ENCODE measurements at places on chromosomes 7 and 10.
A peak's percentile ranks its signal among the peaks of the same experiment; 100 is the strongest.

DNA sequence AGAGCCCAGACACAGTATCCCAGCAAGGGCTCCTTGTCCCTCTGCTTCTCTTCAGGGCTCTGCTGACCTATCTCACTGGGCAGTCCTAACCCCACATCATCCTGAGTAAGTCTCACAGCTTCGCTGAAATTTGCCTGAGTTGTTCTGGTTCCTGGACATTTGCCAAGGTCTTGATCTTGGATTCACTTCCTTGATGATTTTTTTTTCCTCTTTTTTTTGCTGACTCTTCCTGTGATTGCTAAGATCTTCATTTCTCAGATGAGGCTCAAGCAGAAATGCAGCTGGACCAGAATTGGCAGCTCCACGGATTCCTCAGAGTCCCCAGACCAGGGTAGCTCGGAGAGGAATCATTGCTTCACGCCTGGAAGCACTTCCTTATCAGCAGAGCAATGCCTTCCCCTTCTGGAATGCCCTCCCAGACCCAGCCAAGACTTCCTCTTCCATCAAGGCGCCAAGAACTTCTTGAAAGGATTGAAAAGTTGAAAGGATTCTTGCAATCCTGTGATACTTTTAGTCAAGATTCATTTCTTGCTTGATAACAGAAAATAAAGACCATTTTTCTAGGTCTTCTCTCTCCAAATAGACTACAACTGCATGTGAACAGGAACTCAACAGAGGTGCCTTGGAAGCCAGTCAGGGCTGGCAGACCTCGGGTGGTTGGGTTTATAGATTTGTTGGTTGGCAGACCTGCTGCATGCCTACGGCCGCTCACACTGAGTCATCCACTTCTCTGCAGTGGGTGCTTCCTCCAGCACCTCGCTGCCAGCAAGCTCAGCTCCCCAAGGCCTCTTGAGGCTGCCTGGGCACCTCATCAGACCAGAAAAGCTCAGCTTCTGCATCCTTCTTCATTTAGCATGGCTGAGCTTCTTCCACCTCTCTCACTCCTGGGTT lies 8.8 kb upstream of the AFAP1L2 start:
- DNase-seq: no peak

GRCh38 chr7:1496531-1497292 lies 7.5 kb downstream of the INTS1 start:
- DNase-seq: no peak

DNA sequence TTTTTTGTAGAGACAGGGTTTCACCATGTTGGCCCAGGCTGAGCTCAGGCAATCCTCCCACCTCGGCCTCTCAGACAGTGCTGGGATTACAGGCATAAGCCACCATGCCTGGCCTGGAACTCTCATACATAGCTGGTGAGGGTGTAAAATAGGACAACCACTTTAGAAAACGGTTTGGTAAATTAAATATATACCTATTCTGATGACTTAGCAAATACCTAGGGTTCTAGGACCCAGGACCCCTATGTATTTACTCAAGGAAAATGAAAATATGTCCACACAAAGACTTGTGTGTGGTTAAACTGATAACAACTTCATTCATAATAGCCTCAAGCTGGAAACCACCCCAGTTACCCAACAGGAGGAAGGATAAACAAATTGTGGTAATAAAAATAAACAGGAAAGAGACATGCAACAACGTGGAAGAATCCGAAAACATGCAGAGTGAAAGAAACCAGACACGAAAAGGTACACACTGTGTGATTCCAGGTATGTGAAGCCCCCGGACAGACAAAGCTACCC lies 52.7 kb downstream of the CARD11 start:
- DNase-seq: no peak

- no peak for DNase-seq
These were observed 519.6 kb downstream of the PTPRN2 start for GRCh38 chr7:158067931-158068482.

DNA sequence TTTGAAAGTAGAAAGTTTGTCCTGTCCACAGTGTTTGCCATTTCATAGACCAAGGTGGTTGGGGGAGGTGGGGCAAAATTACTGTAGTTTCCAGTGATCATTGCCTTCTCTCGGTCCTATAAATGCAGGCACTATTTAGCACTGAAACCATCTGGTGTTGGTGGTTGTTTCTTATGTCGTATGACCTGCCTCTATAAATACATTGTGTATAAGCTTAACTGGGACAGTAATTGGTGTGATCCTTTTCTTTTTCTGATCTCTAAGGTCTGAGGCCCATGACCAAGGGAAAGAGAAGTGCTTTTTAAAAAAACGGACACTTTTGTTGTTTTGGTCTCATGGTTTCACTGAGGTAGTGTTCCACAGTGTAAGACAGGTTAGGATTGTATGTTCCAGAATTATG lies 63.1 kb downstream of the AUTS2 start:
- DNase-seq: no peak

GRCh38 chr10:124291001-124291701 lies 127.6 kb downstream of the OAT start:
- no peak for DNase-seq

GRCh38 chr10:37975401-37975991 lies 951 bp downstream of the ZNF25 start:
- DNase-seq: no peak

- DNase-seq: no peak
These were observed 141.2 kb upstream of the HDAC9 start for GRCh38 chr7:18354108-18355085.

- DNase-seq: no peak
These were observed 3.6 kb upstream of the ITGB8 start for GRCh38 chr7:20327055-20327454.

DNA sequence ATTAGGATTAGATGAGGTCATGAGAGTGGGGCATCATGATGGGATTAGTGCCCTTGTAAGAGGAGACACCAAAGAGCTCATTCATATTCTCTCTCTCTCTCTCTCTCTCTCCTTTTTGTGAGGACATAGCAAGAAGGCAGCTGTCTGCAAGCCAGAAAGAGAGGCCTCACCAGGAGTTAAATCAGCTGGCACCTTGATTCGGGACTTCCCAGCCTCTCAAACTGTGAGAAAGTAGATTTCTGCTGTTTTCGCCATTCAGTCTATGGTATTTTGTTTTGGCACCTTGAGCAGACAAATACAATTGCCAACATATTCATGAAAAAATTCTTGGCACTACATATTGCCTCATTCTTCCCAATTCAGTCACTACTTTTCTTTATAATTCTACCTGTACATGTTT lies 20.6 kb upstream of the ATAD1 start:
- no peak for DNase-seq

DNA sequence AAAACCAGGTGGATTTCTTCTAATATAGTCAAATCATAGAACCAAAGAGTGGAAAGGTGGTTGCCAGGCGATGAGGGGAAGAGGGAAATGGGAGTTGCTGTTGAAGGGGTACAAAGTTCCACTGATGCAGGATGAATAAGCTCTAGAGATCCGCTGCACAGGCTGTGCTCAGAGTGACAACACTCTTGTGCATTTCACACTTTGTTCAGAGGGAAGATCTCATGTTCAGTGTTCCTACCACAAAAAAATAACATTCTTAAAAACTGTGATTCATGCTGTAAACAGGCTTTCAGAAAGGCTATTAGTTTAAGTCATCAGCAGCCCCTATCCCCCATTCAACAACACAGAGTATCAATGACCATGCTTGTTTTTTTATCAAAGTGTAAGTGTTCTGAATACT lies 213.8 kb downstream of the COBL start:
- no peak for DNase-seq

DNA sequence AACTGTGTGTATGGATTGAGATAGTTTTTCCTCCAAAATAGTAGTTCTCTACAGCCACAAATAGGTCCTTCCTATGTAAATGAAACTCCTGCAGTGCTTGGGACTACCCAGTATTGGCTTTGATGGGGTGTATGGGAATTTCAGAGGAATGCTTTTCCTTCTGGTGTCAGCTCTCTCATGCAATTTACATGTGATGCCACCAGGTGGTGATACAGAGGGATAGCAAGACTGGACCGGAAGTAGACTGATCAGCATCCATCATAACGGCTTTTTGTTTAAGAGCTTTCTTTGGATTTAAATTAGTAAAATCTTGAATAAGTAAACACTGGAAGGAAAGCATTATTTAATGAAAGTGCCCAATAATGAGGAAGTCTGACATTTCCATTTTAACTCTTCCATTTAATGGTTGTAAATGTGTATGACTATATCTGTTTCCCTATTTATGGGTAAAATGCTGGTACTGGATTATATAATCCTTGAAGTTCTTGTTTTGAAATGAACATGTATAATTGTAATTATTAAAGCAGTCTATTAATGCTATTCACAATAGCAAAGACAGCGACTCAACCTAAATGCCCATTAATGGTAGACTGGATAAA lies 22.7 kb downstream of the DYNC1I1 start:
- DNase-seq: no peak

GRCh38 chr10:119803264-119803663 lies 69.4 kb downstream of the MCMBP start:
- peak; percentile 39 for DNase-seq

- no peak for DNase-seq
These were observed 13.4 kb upstream of the AP1S1 start for GRCh38 chr7:101140746-101141382.

DNA sequence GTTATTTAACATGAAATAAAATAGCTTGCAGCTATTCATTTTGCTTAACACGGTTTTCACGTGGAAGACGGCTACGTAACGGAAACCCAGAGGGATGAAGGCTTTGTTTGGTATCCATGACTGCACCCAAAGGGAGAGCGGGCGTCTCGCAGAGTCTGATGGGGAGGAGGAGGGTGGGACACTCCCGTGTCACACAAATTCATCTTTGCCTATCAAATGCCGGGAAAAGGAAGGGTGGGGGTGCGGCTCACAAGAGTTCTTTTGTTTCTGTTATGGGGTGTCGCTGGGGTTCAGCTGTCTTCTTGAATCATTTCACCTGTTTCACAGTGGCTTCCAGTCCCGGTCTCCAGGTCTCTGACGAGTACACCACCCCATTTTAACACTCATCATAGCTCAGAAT lies 108.5 kb downstream of the ZRANB1 start:
- DNase-seq: no peak

DNA sequence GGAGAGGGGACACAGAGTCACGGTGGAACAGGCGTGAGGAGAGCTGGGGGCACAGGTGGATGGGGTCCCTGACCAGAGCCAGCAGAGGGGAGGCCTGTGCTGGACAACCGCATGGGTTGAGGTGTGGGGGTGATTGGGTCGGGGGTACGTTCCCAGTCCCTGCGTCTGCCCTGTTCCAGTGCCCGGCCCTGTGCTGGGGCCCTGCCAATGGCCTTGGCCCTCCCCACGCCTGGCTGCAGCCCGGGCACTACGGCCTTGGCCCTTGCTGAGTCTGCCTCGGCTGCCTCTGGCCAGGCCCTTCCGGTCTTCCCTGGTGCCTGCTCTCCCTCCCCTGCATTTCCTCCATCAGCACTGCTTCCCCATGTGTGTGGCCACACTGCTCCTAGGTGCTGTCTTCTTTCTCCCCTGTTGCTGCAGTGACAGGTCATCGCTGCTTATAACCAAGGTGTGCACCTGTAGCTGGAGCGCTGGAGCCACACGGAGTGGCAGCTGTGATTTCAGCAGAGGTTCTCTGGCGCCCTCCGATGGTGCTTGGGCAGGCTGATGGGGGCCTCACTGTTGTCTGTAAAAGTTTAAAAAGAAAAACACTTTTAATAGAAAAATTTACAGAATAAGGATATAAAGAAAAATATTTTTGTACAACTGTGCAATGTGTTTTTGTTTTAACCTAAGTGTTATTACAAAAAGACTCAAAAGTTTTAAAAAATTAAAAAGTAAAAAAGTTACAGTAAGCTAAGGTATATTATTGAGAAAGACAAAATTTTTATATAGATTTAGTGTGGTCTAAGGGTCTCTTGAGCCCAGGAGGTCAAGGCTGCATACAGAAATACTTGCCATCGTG lies 45.2 kb upstream of the BHLHA15 start:
- no peak for DNase-seq

DNA sequence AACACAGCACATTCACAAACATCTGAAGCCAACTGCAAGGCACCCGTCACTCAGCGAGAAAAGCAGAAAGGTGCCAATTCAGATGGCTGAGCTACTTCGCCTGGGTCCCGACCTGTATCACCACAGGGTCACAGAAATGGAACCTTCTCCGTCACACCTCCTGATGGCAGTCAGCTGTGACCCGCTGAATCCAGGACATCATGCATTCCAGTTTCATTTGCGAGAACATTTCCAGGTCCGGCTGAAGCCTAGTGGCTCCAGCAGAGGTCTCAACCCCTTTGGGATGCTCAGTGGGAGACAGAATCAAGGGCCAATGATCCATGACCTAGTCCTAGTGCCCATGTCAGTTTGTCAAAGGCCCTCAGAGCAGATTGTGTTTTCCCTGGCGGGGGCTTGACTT lies 193.6 kb upstream of the KLF14 start:
- no peak for DNase-seq

DNA sequence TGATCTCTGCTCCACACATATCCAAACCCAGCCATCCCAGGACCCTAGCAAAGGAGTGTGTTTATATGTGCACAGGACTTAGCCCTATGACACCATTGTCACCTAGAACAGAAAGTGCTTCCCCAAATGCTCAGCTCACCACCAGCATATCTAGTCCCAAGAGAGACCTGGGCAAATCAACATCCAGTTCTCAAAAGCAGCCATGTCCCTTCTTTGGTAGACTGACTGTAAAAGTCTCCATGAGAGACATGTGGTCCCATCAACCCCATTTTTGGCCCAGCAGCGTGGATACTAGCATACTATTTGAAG lies 20.9 kb upstream of the ARHGAP22 start:
- DNase-seq: no peak

DNA sequence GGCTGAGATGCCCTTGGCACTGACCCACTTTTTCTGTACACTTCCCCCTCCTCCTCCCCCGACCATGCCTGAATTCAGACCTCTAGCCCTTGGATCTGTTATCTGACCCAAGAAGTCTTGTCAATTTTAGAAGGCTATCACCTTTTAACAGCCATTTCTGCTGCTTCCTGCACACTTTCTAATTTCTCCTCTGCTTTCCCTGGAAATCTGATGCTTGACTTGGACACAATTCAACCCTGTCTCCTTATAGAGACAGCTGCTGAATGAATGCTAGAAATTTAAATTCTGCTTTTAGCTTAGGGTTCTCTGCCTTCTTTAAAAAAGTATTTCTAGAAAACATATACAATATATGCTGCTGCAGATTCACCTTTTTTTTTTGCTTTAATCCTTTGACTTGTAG lies 417.9 kb upstream of the KLF6 start:
- no peak for DNase-seq

DNA sequence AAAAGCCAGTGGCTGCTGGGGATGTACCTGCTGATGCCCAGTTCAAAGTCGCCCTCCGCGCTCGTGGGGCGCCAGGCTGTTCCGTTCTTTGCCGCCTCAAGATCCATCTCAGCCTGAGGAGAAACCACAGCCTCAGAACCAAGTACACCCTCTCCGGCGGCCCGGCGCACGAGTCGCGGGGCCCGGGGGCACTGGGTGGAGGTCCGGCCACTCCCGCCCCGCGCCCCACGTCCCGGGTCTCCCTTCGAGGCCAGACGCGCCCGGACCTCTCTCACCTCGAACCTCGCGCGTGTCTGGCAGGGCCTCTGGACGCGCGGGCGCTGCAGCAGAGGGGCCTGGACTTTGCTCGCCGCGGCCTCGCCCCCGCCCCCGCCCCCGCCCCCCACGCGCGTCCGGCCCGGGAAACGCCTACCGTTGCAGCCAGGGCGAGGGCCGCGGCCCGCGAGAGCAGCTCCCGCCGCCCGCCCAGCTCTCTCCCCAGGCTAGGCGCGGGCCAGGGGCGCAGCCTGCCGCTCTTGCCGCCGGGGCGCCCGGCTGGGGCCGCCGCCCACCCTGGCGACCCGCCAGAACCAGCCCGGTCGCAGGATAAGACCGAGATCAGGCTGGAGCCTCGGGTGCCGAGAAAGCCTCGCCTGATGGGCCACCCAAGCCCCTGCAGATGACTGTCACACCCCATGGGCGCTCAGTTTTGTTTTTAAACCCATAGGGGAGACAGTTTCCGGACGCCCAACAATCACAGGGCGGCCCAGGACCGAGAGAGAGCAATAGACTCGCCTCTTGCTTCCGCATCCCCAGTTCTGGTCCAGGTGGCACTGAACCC lies at the start of gene ABCB4:
Gene ABCB4, minus strand, starts transcription at position 322 of the 820 bp plus-strand sequence. Its CDS starts 215 bp downstream, at position 107.
- DNase-seq: no peak

Data from GM04503 (cell line).